Activated CD8-positive, alpha-beta memory T cell treated with anti-CD3 and anti-CD28 coated beads for 4 hours (primary cell): ENCODE measurements at places on chromosomes 5 and 9.

GRCh38 chr9:99004115-99004514, 60.4 kb downstream of the COL15A1 start:
- DNase-seq = no peak

- no peak for DNase-seq
These were observed 109.7 kb upstream of the IER5L start for GRCh38 chr9:129287619-129288305.

- DNase-seq = no peak
These were observed 65.9 kb upstream of the PLPP1 start for GRCh38 chr5:55600497-55601203.

GRCh38 chr9:114928136-114928535, 2.3 kb downstream of the TNFSF8 start:
- DNase-seq = no peak

GRCh38 chr5:34844106-34844505, 5.1 kb downstream of the TTC23L start:
- no peak for DNase-seq

DNA sequence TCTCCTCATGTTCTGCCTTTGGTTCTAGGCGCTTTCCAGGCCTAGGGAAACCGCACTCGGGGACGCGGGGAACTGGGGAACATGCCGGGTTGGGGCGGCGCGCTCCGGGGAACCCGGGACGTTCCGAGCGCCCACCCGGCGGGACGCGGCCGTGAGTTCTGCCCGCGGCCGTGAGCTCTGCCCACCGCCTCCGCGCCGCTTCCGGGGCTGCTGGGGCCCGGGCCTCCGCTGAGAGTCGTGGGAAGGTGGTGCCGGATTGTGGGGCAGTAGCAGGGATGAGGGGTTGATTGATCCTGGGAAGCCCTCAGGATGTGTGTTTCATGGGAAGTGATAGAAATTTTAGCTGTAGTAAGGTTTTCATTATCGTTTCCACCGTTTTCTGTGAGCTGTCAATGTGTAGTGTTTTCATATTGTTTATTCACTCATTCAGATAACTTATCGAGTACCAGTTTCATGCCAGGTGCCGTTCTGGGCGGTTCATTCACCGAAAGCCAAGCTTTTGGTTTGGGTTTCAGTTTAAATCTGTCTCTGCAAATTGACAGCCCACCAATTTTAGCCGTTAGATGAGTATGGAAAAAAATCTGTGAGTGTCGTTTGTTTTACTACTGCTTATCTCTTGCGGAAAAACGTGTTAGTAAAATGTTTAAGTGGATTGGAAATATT, 657 bp downstream of the MTRR start:
- DNase-seq = no peak

DNA sequence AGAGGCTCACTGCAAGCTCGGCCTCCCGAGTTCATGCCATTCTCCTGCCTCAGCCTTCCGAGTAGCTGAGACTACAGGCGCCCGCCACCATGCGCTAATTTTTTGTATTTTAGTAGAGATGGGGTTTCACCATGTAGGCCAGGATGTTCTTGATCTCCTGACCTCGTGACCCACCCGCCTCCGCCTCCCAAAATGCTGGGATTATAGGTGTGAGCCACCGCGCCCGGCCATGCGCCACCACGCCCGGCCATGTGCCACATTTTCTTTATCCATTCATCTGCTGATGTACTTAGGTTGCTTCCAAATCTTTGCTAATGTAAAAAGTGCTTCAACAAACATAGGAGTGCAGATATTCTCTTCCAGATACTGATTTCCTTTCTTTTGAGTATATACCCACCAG, 408.6 kb downstream of the CAAP1 start:
- no peak for DNase-seq

DNA sequence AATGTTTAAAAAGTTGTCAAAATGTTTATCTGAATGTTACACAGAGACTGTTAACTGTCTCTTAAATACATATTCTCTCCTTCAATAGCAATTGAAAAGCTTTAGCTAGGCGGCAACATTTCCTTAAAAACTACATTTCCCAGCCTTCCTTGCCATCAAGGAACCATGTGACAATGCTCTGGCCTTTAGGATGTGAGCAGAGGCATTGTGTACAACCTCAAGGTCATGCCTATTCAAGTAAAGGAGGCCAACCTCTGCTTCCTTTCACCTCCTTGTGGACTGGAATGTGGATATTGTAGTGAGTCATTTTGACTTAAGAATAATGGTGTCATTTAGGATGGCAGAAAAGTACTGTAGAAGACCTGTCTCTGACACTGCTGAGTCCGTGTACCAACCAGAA, 23.7 kb upstream of the MROH2B start:
- DNase-seq = no peak

DNA sequence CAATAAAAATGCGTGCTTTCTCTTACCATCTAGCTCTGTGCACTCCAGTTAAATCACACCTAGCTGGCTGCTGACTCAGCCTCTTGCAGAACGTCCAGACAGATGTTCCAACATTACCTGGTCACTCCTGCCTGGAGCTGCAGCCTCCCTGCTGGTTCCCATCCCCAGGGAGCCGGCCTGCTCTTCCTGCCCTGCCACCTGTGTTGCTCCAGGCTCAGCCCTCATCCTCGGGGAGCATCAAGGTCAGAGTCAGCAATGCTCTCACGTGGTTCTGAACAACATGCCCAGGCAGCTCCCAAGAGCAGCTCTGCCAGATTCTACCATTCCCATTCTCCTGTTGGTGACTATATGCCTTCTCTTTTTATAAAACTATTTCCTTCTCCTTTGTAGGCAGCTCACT, 81.3 kb downstream of the GADD45G start:
- DNase-seq = no peak

GRCh38 chr9:112905084-112905483, 14.4 kb upstream of the SLC46A2 start:
- DNase-seq = no peak
